Gastroesophageal sphincter (tissue), 4 donors: ENCODE measurements at places on chromosomes 5 and 9.

DNA sequence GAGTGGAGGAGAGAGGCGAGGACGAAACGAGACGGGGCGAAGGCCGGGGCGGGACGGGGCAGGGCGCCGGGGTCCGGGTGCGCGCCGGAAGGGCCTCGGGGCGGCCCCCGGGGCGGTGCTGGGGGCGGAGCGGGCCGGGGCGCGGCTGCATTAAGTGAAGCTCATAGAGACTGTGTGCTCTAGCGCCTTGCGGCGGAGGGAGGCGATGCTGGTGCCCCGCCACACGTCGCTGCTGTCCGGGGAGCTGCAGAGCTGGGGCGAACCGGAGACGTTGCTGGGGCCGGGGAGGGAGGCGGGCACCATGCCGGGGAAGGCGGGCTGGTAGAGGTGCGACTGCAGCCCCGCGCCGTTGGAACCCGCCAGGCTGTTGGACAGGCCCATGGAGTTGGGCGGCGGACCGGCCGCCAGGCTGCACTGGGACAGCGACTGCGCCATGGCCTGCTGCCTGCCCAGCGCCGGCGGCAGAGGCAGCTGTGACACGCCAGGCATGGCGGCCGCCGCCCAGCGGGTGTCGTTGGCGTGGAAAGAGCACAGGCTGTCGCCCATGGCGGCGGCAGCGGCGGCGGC lies 8.3 kb downstream of the OTP start:
- ATAC-seq, result peak; percentile 53

DNA sequence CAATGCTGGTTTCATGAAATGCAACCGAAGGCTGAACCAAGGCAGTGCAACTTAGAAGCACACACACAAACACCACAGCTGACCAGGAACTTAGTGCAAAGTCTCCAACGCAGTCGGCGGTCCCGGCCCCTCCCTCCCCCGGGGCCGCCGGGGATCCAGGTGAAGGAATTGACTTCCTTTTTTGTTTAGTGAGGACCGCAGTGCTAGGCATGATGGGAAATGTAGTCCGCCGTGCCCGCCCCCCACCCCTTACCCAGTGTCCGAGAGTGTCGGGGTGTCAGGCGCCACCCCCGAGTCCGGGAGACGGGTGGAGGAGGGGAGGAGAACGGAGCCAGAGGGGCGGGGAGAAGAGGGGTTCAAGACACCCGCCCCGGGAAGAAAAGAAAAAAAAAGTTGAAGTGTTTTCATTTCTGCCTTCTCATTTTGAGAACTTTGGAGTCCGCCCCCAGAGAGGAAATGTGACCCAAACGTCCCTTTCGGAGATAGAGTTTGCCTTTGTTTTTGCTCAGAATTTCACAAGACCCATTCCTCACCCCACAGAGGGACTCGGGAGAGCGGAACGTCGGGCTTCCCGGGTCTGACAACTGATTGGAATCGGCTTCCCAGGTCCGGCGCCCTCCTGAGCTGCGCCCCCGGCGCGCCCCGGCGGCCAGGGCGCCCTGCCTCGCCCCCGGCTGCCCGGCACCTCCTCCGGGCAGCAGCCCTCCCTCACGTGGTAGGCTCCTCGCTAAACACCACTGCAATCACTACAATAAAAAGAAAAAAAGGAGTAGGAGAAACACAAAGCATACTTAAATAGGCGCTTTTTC lies 2.0 kb downstream of the IER5L start:
- peak; percentile 60 for ATAC-seq

- ATAC-seq, result no peak
Measured at GRCh38 chr9:129230302-129230701, 52.2 kb upstream of the IER5L start.

DNA sequence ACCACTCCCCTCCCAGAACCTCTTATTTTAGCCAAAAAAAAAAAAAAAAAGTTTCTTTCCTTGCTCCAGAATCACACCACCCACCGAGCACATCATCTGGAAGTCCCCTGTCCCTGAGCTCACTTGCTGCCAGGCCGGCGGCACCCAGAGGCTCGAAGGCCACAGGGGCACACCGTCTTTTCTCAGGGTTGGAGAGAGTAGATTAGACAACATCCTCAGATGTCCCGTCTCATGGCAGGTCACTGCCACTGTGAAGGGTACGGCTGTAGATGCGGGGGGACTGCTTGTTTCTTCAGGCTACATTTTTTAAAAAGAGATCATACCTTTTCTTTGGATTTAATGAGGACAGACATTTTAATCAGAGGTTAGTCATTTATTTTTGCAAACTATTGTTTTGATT lies 109.0 kb downstream of the MVB12B start:
- no peak for ATAC-seq

DNA sequence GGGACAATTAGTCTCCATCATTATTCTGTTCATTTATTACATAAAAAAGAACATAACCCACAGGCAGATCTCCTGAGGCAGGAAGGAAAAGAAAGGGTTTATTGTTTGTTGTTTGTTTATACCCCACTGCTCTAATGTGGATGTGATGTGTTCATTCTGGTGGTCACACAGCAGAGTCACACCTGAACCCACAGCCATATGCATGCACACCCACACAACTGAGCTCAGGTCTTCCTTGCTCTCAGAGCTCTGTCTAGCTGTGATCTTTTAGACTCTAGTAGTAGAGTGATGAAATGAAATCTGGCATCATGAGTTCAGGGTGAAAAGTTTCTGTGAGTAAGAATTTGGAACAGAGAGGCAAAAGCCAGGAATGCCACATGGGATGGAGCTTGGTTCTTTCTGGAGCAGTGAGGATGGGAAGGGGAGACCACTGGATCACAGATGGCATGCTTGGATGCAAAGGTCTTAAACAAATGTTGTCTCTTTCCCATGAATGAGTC lies 227.0 kb downstream of the PAPPA start:
- no peak for ATAC-seq

- ATAC-seq, result peak; percentile 84
Measured at GRCh38 chr5:54630738-54631359, 113.3 kb downstream of the SNX18 start.

DNA sequence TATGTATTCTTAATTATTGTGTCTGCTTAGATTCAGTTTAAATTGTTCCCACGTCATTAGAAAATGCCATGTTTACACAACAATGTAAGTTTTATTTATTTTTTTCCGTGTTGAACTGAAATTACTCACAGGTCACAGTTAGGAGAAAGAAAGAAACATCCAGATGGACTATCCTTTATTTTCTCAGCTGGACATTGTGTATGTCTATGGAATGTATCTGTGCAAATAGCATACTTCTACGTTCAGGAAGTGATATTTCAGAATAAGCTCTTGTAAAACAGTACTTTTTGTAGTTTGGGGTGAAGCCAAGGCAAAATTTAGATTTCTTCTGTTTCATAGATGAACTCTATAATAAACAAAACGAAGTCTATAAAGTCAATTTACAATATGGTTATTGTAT lies 249.0 kb upstream of the ZNF608 start:
- no peak for ATAC-seq

DNA sequence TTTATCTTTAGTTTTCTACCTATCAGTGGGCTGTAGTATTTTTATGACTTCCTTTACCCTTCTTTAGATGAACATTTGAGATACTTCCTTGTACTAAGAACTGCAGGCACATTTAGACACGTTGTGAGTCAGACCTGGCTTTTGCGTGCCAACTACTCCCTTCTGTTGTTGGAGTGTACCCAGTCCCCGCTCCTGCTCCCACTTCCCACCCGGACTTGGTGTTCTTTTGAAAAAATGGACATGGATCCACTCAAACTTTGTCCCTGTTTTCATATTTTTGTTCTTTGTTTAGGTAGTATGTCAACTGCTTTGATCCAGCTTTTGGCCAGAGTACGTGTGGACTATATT lies 60.7 kb downstream of the PARP8 start:
- ATAC-seq, result no peak

GRCh38 chr9:12633016-12633765 lies 60.0 kb upstream of the TYRP1 start:
- ATAC-seq, result no peak

- no peak for ATAC-seq
Measured at GRCh38 chr9:133876144-133876543, 116.0 kb downstream of the VAV2 start.

DNA sequence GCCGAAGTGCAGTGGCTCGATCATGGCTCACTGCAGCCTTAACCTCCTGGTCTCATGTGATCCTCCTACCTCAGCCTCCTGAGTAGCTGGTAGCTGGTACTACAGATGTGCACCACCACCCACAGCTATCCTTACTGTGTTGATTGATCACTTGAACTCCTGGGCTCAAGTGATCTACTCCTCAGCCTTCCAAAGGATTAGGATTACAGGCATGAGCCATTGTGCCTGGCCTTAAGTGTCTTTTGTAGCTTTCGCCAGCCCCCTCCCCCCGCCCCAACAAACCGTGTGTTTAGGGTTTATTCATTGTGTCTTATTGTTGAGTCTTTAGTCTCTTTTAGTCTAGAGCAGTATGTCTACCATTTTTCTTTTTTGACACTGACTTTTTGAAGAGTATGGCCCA lies 33.1 kb downstream of the SPIN1 start:
- no peak for ATAC-seq
